Articular chondrocyte of knee joint (primary cell): ENCODE measurements at places on chromosomes 3 and 15. TPM values are rescaled to one million over a fixed set of nuclear protein-coding genes. Genes with fewer than 3 reads are reported as not detected.

Gene BHLHE40
- total RNA-seq, result 76.0 and 76.5 TPM in 2 replicates

Gene CHRNB4
- not detected in 2 replicates for total RNA-seq

Gene LOXL1
- total RNA-seq, result 157 and 171 TPM in 2 replicates

Gene GNAT1
- not detected in 2 replicates for total RNA-seq

Gene FAM107A
- total RNA-seq, result 0.11 and 0.13 TPM in 2 replicates

Gene IL12A
- 7.4 and 10.2 TPM in 2 replicates for total RNA-seq

Gene ADIPOQ
- total RNA-seq, result under 0.01 TPM in 1 of 2 replicates, not detected in the other

Gene NPRL2
- total RNA-seq, result 15.8 and 17.5 TPM in 2 replicates

Gene WDR72
- total RNA-seq, result not detected in 2 replicates

Gene ALDH1A2
- 13.7 and 21.8 TPM in 2 replicates for total RNA-seq

Gene SLC28A1
- total RNA-seq, result not detected in 2 replicates

Gene SLC26A6
- total RNA-seq, result 20.8 and 27.6 TPM in 2 replicates

Gene ABHD10
- 34.5 and 38.2 TPM in 2 replicates for total RNA-seq

Gene A4GNT
- not detected in 2 replicates for total RNA-seq

Gene FBXO40
- not detected in 2 replicates for total RNA-seq

Gene DAZL
- total RNA-seq, result 0.22 TPM in 1 of 2 replicates, not detected in the other

Gene PIERCE2
- 3.8 and 4.6 TPM in 2 replicates for total RNA-seq

Gene CFAP20DC
- 4.2 and 6.2 TPM in 2 replicates for total RNA-seq

Gene CACNA1D
- 0.91 and 2.9 TPM in 2 replicates for total RNA-seq

Gene SERINC4
- 0.13 TPM in 1 of 2 replicates, not detected in the other for total RNA-seq

Gene IQCF6
- not detected in 2 replicates for total RNA-seq

Gene ISG20
- total RNA-seq, result 7.9 and 9.4 TPM in 2 replicates

Gene PTH1R
- total RNA-seq, result 1.8 and 3.0 TPM in 2 replicates

Gene ZDHHC19
- total RNA-seq, result not detected in 2 replicates
